IPS DF 6.9 (cell line): ENCODE measurements at places on chromosomes 7 and 10.

GRCh38 chr10:26407406-26407969 lies 30.7 kb upstream of the APBB1IP start:
- H3K27ac ChIP-seq: no peak overlapping the region
- no peaks in the 10 kb centered on the region for H3K36me3 ChIP-seq
- no peak overlapping the region for H3K4me3 ChIP-seq
- no peaks in the 10 kb centered on the region for H3K27me3 ChIP-seq
- no peak for DNase-seq

DNA sequence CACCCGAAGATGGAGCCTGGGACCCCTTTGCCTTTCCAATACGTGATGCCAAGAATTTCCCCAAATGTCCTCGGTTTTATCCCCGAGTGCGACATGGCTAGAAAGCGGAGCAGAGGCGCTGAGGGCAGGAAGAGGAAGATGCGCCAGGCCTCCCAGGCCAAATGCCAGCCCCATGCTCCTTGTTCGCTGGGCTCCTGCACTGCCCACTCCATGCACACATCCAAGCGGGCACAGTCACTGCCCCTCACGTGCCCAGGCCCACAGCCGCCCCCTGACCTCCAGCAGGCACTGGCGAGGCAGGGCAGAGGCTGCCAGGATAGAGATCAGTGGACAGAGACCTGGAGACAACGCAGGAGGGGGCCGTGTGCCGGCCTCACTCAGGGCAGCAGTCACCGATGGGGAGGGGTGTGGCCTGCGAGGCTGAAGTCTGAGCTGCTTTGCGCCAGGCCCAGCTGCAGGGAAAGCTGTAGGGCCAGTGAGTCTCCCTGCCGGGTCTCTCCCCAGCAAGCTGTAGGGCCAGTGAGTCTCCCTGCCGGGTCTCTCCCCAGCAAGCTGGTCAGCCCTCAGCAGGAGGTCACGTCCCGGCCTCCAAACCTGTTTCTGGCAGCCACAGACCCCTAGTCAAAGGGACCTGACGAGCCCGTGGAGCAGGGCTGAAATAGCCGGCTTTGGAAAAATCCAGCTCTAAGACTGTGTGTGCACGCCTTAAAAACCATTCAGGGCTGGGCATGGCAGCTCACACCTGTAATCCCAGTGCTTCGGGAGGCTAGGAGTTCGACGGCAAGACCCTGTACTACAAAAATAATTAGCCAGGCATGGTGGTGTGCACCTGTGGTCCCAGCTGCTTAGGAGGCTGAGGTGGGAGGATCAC lies 100.6 kb upstream of the DIP2C start:
- H3K4me1 ChIP-seq: 0 out of 2 replicates have a peak, but pooled peaks cover 2% of the 10 kb centered on the region
- no peak overlapping the region for H3K27ac ChIP-seq
- no peaks in the 10 kb centered on the region for H3K36me3 ChIP-seq
- H3K4me3 ChIP-seq: no peak overlapping the region
- DNase-seq: no peak
- H3K27me3 ChIP-seq: peaks cover 4% of the 10 kb centered on the region; the same call in 1 of the 2 replicates

GRCh38 chr10:102633287-102633686 lies 11.0 kb upstream of the TRIM8 start:
- no peaks in the 10 kb centered on the region for H3K27me3 ChIP-seq
- H3K4me3 ChIP-seq: no peak overlapping the region
- H3K27ac ChIP-seq: no peak overlapping the region
- no peaks in the 10 kb centered on the region for H3K36me3 ChIP-seq

GRCh38 chr7:108452707-108453106 lies 3.5 kb downstream of the NRCAM start:
- no peaks in the 10 kb centered on the region for H3K36me3 ChIP-seq
- no peak overlapping the region for H3K27ac ChIP-seq
- H3K4me1 ChIP-seq: peaks cover 3% of the 10 kb centered on the region; the same call in 1 of the 2 replicates
- no peak for DNase-seq

- DNase-seq: no peak
- H3K4me3 ChIP-seq: no peak overlapping the region
- no peaks in the 10 kb centered on the region for H3K4me1 ChIP-seq
- no peaks in the 10 kb centered on the region for H3K36me3 ChIP-seq
These were observed 100.8 kb upstream of the DOCK1 start for GRCh38 chr10:126804396-126804795.

DNA sequence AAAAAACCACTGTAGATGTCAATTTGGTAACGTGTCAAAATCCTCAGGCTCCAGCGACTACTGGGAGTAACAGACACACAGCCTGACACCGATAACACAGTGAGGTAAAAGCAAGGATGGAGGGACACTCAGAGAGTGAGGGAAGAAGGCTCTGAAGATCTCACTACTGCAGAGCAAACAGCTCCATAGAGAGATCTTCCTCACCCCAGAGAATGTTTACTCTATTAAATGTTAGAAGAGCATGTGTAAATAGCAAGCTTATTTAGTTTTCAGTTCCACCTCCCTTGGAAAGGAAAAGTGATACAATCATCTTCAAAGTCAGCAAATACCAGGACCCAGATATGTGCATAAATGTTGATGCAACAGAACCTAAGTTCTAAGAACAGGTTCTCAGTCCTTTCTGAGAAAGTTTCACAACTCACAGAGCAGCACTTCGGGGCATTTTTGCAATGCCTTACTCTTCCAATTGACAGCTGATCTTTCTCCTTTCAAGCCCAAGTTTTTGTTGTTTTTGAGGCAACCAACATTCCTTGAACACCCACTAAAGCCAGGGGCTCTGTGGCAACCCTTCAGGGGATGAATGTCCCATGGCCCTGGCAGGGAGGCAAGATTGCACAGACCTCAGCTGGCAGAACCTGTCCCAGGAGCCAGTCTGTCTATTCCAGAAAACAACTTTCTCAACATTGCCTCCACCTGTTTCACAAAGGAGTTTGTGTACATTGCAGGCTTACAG lies 177.4 kb downstream of the SFMBT2 start:
- no peak overlapping the region for H3K4me3 ChIP-seq
- H3K4me1 ChIP-seq: no peaks in the 10 kb centered on the region

GRCh38 chr10:104299031-104299904 lies 30.3 kb downstream of the GSTO2 start:
- no peak for DNase-seq
- H3K27ac ChIP-seq: no peak overlapping the region
- H3K4me3 ChIP-seq: no peak overlapping the region

DNA sequence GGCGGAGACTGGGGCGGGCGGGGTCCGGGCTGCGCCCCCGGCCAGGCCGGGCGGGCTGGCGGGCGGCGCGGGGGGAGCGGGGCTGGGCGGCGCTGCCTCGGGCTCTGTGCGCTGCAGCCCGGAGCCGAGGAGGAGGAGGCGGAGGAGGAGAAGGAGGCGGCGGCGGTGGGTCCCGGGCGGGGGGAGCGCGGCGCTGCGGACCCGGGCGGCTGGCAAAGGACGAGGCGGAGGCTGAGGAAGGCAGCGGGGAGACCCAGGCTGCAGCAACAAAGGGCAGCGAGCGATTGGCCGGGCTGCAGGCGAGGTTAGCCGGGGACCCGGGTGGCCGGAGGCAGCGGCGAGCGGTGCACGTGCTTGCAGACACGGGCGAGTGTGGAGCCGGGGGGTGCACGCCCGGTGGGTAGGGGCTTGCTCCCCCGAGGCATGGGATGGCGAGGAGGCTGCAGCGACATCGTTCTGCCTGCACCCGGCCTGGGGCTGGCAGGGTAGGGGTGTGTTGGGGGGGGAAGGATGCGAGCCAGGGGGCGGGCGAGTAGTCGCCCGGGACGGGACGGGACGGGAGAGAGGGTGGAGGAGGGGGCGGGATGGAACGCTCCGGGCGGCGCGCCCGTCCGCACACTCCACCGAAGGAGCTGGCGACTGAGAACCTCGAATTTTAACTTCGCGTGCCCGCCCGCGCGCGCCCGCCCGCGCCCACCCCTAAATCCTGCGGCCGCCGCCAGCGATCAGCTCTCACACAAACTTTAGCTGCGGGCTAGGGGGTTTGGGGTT lies 844 bp upstream of the KAT6B start:
- H3K36me3 ChIP-seq: no peaks in the 10 kb centered on the region
- H3K27me3 ChIP-seq: no peaks in the 10 kb centered on the region
- no peak for DNase-seq
- peak overlapping the region; percentile 86 for H3K4me3 ChIP-seq
- H3K4me1 ChIP-seq: peaks cover 4% of the 10 kb centered on the region

- H3K36me3 ChIP-seq: peaks cover 11% of the 10 kb centered on the region; the same call in 1 of the 2 replicates
- DNase-seq: no peak
- H3K4me3 ChIP-seq: no peak overlapping the region
- H3K4me1 ChIP-seq: peaks cover 7% of the 10 kb centered on the region
- no peaks in the 10 kb centered on the region for H3K27me3 ChIP-seq
These were observed 46.5 kb downstream of the CTBP2 start for GRCh38 chr10:125113691-125114371.

- no peak overlapping the region for H3K27ac ChIP-seq
- no peaks in the 10 kb centered on the region for H3K36me3 ChIP-seq
- H3K27me3 ChIP-seq: no peaks in the 10 kb centered on the region; the same call in 1 of the 2 replicates
- no peak overlapping the region for H3K4me3 ChIP-seq
- no peak for DNase-seq
These were observed 343.0 kb upstream of the NPSR1 start for GRCh38 chr7:34315032-34315431.

DNA sequence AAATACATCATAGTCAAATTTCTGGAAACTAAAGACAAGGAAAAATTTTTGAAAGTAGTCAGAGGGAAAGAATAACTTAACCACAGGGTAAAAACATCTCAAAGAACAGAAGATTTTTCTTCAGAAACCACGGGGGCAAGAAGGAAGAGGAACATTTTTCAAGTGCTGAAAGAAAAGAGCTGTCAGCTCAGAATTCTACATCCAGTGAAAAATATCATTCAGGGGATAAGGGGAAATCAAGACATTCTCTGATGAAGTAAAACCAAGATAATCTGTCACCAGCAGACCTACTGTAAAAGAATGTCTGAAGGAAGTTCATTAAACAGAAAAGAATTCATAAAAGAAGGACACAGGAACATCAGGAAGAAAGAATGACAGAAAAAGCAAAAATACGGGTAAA lies 111.2 kb upstream of the TMEM72 start:
- H3K27ac ChIP-seq: no peak overlapping the region
- H3K36me3 ChIP-seq: no peaks in the 10 kb centered on the region
- no peak for DNase-seq
- H3K4me3 ChIP-seq: no peak overlapping the region
- H3K4me1 ChIP-seq: no peaks in the 10 kb centered on the region

DNA sequence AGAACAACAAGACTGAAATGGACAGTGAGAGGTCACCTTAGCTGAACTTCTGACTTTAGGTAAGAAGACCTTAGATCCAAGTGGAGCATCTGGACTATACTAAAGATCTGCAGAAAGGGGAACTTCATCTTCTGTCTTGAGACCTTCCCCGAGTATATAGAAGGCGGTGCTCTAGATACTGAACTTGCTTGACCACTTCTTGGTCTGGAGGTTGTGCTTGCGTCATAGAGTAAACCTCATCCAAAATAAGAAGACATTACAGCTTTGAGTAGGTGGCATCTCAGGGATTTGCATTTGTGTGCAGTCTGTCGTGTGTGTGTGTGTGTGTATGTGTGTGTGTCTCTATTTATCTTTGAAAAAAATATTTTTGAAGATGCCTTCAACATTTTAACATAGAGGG lies 157.5 kb downstream of the CHN2 start:
- H3K27me3 ChIP-seq: no peaks in the 10 kb centered on the region
- H3K4me3 ChIP-seq: no peak overlapping the region
- H3K4me1 ChIP-seq: no peaks in the 10 kb centered on the region
- H3K27ac ChIP-seq: no peak overlapping the region
- no peaks in the 10 kb centered on the region for H3K36me3 ChIP-seq

DNA sequence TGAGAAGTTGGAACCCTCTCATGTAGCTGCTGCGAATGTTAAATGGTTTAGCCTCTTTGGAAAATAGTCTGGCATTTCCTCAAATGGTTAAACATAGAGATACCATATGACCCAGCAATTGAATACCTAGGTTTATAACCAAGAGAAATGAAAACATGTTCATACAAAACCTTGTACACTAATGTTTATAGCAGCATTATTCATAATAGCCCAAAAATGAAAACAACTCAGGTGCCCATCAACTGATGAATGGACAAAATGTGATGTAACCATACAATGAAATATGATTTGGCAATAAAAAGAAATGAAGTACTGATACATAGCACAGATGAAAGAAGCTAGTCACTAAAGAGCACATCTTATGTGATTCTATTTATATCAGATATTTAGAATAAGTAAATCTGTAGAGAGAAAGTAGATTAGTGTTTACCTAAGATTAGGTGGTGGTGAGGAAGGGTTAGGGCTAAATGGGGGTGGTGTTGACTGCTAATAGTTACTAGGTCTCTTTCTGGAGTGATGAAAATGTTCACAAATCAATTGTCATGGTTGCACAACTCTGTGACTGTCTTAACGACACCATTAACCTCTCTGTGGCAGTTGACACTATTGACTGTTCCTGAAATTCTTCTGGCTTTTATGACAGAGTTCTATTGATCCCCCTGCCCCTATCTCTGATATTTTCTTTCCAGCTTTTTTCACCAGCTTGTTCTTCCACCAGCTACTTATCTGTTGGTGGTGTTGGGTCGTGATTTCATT lies 35.2 kb downstream of the VCL start:
- H3K4me3 ChIP-seq: no peak overlapping the region
- no peak for DNase-seq
- no peak overlapping the region for H3K27ac ChIP-seq
- H3K4me1 ChIP-seq: peaks cover 2% of the 10 kb centered on the region; the same call in 1 of the 2 replicates

DNA sequence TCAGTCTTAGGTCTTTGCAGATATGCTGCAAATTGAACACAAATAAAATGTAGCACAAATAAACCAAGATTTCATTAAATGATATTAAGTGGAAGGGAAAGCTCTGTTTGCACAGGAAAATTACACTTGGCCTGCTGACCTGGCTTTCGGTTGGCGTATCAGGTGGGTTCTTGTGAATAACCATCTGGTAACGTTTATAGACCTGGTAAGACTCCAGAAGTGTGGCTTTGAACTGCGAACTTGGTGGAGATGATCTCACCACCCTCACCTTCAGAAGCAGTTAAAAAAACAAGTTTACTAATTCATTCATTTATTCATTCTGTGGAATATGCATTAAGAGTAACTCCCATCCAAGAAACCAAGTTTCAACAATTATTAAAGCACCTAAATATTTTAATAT lies 28.1 kb downstream of the ATE1 start:
- DNase-seq: no peak
- H3K27me3 ChIP-seq: no peaks in the 10 kb centered on the region
- H3K27ac ChIP-seq: no peak overlapping the region
- H3K36me3 ChIP-seq: peaks cover 4% of the 10 kb centered on the region; the same call in 1 of the 2 replicates

GRCh38 chr10:123726836-123727235 lies 60.7 kb downstream of the GPR26 start:
- H3K4me3 ChIP-seq: no peak overlapping the region
- no peaks in the 10 kb centered on the region for H3K36me3 ChIP-seq
- DNase-seq: no peak
- H3K27me3 ChIP-seq: no peaks in the 10 kb centered on the region
- H3K4me1 ChIP-seq: 0 out of 2 replicates have a peak, but pooled peaks cover 3% of the 10 kb centered on the region

GRCh38 chr7:146826329-146826728 lies 709.7 kb downstream of the CNTNAP2 start:
- H3K4me1 ChIP-seq: no peaks in the 10 kb centered on the region
- no peak overlapping the region for H3K4me3 ChIP-seq
- no peak overlapping the region for H3K27ac ChIP-seq
- no peaks in the 10 kb centered on the region for H3K27me3 ChIP-seq
- H3K36me3 ChIP-seq: no peaks in the 10 kb centered on the region

- H3K36me3 ChIP-seq: no peaks in the 10 kb centered on the region
- no peak overlapping the region for H3K4me3 ChIP-seq
- no peaks in the 10 kb centered on the region for H3K27me3 ChIP-seq
- peaks cover 8% of the 10 kb centered on the region for H3K4me1 ChIP-seq
- H3K27ac ChIP-seq: no peak overlapping the region
These were observed 55.8 kb upstream of the TNRC18 start for GRCh38 chr7:5479431-5479745.
